ENCODE measurements at places on chromosomes 13 and 19.
A peak's percentile ranks its signal among the peaks of the same experiment; 100 is the strongest.

DNA sequence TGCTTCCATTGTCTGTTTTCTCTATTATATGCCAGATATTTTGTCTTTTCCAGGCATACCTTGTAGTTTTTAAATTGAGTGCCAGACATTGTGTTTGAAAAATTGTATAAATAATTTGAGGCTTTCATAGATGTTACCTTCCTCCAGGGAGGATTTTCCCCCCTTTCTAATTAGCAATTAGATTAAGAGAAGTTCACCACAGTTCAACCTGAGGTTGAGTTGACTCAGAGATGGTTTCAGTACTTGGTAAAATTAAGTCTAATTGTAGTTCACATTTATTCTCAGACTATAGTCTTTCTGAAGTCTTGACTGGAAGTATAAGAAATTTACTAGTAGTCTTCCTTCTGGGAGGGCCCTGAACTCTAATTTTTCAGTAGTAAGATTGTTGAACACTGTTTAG is 104.1 kb upstream of the SCEL start:
- H3K4me3 ChIP-seq: no peak overlapping the region
- H3K4me1 ChIP-seq: no peaks in the 10 kb centered on the region
- no peaks in the 10 kb centered on the region for H3K27me3 ChIP-seq
- no peak overlapping the region for H3K27ac ChIP-seq

DNA sequence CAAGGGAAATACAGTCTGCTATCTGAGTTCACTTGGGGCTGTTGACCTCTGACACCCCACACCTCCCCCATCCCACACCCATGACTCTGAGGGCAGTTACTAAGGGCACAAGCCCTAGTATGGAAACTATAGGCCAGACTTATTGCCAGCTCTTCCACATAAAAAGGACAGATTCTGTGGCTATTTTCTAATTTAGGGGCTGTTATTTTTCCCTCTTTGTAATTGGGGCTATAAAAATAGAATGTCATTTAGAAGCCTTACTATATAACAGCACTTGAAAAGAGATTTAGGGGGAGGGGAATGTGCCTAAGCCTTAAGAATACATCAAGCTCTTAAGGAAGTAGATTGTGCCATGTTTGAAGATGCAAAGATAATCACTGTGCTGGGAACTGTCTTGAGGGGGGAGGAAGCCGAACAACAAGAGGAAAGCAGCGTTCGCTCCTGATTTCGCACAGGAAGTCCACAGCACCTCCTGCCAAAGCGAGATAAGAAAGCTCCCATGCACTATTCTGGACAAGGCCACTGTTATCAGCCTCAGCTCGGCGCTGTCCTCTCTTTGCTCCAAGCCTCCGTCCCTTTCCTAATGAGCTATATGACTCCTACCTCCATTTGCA is 86.6 kb downstream of the FLT1 start:
- no peaks in the 10 kb centered on the region for H3K36me3 ChIP-seq
- no peak overlapping the region for H3K4me3 ChIP-seq

GRCh38 chr13:26011996-26012821 is 39.6 kb downstream of the SHISA2 start:
- no peaks in the 10 kb centered on the region for H3K36me3 ChIP-seq
- no peaks in the 10 kb centered on the region for H3K4me1 ChIP-seq
- no peak overlapping the region for H3K4me3 ChIP-seq
- DNase-seq: peak; percentile 31
- no peaks in the 10 kb centered on the region for H3K27me3 ChIP-seq

- no peak overlapping the region for H3K4me3 ChIP-seq
- H3K27me3 ChIP-seq: no peaks in the 10 kb centered on the region
- no peaks in the 10 kb centered on the region for H3K36me3 ChIP-seq
- DNase-seq: peak; percentile 28
- peaks cover 4% of the 10 kb centered on the region for H3K4me1 ChIP-seq
These were observed 1.5 kb upstream of the TFDP1 start for GRCh38 chr13:113582841-113583631.

DNA sequence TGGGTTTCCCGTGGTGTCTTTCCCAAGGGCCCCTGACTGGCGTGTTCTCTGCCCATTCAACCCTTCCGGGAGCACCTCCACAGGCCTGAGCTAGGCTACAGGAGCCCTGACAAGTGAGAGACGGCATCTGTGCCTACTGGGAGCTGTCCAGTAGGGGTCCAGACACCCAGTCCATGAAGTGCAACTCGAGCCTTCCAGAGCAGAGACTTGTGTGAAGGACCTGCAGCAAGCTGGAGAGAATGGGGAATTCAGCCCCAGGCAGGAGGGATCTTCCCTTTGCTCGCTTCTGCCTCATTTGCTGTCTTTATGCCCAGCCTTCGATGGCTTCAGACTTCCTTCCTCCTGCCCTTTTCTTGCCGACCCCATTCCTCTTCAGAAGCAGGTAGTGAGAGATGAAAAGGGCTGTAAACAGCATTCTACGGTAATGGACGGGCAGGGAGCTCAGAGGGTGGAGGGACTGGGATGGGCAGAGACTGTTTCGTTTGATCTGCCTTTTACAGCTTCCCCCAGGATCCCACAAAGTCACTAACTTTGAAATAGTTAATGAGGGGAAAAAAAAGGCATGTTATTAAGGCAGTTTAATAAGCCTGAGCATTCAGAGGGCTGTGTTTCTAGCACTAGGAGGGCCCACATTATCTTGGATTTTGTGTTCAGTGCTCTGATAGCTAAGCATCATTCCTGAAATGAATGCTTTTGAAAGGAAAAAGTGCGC is 327.6 kb downstream of the FGF9 start:
- DNase-seq: no peak
- H3K36me3 ChIP-seq: no peaks in the 10 kb centered on the region
- no peak overlapping the region for H3K4me3 ChIP-seq
- no peaks in the 10 kb centered on the region for H3K27me3 ChIP-seq

DNA sequence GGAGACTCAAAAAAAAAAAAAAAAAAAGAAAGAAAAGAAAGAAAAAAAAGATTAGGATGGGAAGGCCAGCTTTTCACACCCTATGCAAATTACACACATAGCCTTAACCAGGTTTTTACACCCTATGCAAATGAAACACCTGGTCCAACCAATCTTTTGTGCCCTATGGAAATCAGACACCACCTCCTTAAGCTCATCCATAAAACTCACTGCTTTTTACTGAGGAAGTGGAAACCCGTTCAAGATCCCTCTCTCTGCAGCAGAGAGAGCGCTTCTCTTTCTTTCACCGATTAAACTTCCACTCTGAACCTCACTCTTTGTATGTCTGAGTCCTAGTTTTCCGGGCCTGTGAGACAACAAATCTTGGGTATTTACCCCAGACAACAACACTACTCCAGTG is 25.3 kb upstream of the HOMER3 start:
- H3K4me3 ChIP-seq: no peak overlapping the region
- H3K4me1 ChIP-seq: no peaks in the 10 kb centered on the region

- no peak overlapping the region for H3K4me3 ChIP-seq
- no peak for DNase-seq
- peaks cover 3% of the 10 kb centered on the region for H3K4me1 ChIP-seq
- no peaks in the 10 kb centered on the region for H3K27me3 ChIP-seq
These were observed 34.5 kb upstream of the MRI1 start for GRCh38 chr19:13729859-13730258.

DNA sequence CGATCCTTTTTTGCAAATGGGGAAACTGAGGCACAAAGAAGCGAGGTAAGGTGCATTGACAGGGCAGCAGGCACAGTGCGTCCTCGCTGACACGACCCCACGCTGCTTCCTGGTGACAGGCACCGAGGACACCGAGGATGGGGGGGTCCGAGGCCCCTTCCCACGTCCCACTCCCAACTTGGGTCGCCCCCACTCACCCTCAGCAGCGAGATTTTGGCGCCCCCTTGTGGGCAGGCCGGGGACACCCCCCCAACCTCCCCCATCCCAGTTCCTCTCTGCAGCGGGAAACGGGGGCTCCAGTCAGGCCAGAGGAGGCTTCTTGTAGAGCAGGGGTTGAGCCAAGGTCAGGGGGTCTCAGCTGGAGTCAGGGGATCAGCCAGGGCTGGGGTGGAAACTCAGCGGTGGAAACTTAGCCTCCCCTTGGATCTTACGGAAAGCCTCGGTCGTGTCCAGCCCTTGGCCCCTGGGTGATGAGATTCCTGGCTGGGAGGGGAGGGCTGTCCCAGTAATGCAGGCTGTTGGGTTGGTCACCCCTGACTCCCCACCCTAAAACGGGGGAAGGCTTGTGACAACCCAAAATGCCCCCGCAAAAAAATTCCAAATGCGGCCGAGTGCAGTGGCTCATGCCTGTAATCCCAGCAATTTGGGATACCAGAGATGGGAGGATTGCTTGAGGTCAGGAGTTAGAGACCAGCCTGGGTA is 8.2 kb downstream of the SMIM24 start:
- DNase-seq: peak; percentile 62
- no peak overlapping the region for H3K4me3 ChIP-seq
- peaks cover 5% of the 10 kb centered on the region for H3K4me1 ChIP-seq

DNA sequence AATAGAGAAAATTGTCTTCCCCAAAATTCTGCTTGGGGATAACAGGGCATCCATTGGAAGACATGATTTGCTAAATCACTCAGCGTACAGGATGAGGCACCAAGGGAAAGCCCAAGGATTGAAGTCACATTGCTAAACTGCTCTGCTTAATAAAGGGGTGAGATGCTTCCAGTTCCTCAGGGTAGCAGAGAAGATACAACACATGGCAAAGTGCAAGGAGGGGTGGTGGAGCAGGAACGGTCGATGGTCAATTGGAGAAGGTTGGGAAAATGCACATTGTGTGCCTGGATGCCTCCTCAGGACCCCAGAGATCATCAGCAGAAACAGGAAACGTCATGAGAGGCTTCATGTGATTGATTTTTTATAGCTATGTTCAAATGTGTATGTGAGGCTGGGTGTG is 116.3 kb upstream of the SOX1 start:
- no peak for DNase-seq
- no peaks in the 10 kb centered on the region for H3K4me1 ChIP-seq
- no peak overlapping the region for H3K4me3 ChIP-seq
- no peak overlapping the region for H3K27ac ChIP-seq
- no peaks in the 10 kb centered on the region for H3K27me3 ChIP-seq
- no peaks in the 10 kb centered on the region for H3K36me3 ChIP-seq

DNA sequence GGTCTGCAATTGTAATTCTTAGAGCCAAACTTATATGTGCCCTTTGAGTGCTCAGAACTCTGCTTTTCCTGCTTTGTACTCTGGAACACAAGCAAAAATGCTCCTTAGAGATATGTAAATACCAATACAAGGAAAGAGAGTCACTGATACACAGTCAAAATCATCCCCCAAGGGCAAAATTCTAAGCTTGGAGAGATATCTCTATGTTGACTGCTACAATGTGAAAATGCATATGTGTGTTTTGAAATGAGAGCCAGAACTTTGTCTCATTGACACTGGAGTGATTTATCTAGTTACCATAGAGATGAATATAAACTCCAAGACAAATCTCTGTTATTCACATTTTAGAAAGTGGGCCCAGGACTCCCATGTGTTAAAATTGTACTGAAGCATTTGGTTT is 494.8 kb upstream of the SLITRK1 start:
- H3K27ac ChIP-seq: no peak overlapping the region
- no peaks in the 10 kb centered on the region for H3K27me3 ChIP-seq
- no peak for DNase-seq
- H3K36me3 ChIP-seq: no peaks in the 10 kb centered on the region
- no peak overlapping the region for H3K4me3 ChIP-seq
- no peaks in the 10 kb centered on the region for H3K4me1 ChIP-seq

GRCh38 chr19:50922317-50922853 is 11.2 kb upstream of the KLK4 start:
- no peaks in the 10 kb centered on the region for H3K36me3 ChIP-seq
- no peaks in the 10 kb centered on the region for H3K4me1 ChIP-seq
- H3K27me3 ChIP-seq: no peaks in the 10 kb centered on the region
- no peak overlapping the region for H3K4me3 ChIP-seq
- DNase-seq: peak; percentile 52

- no peaks in the 10 kb centered on the region for H3K27me3 ChIP-seq
- no peak overlapping the region for H3K27ac ChIP-seq
- H3K36me3 ChIP-seq: no peaks in the 10 kb centered on the region
- no peak for DNase-seq
These were observed 360.9 kb downstream of the FGF9 start for GRCh38 chr13:22031702-22032286.

- no peaks in the 10 kb centered on the region for H3K27me3 ChIP-seq
- no peaks in the 10 kb centered on the region for H3K4me1 ChIP-seq
- H3K4me3 ChIP-seq: no peak overlapping the region
- DNase-seq: no peak
These were observed 1149.8 kb upstream of the MIR17HG start for GRCh38 chr13:90197722-90198121.

GRCh38 chr13:66745307-66745706 is 484.8 kb downstream of the PCDH9 start:
- no peaks in the 10 kb centered on the region for H3K36me3 ChIP-seq
- H3K27me3 ChIP-seq: no peaks in the 10 kb centered on the region
- no peak overlapping the region for H3K27ac ChIP-seq

- H3K27ac ChIP-seq: no peak overlapping the region
- H3K4me1 ChIP-seq: peaks cover 6% of the 10 kb centered on the region
- no peaks in the 10 kb centered on the region for H3K36me3 ChIP-seq
- no peak overlapping the region for H3K4me3 ChIP-seq
- DNase-seq: no peak
These were observed 14.0 kb downstream of the B3GLCT start for GRCh38 chr13:31213651-31214289.

DNA sequence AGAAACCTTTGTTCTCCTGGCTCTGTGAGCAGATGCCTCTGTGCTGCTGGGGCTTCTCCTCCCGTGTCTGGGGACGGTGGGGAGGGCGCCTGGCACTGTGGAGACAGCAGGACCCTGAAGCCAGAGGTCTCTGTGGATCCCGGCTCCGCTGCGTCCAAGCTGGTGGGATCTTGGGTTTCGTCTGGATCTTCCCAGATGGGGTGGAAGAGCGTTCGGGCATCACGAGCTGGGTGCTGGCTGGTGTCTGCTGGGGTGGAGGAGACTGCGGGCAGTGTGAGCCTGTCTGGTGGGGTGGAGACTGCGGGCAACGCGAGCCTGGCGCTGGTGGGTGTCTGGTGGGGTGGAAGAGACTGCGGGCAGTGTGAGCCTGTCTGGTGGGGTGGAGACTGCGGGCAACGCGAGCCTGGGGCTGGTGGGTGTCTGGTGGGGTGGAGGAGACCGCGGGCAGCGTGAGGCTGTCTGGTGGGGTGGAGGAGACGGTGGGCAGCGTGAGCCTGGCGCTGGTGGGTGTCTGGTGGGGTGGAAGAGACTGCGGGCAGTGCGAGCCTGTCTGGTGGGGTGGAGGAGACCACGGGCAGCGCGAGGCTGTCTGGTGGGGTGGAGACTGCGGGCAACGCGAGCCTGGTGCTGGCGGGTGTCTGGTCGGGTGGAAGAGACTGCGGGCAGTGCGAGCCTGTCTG is 5.6 kb downstream of the TEX29 start:
- H3K27me3 ChIP-seq: no peaks in the 10 kb centered on the region
- DNase-seq: no peak
- no peak overlapping the region for H3K27ac ChIP-seq
- H3K36me3 ChIP-seq: no peaks in the 10 kb centered on the region

DNA sequence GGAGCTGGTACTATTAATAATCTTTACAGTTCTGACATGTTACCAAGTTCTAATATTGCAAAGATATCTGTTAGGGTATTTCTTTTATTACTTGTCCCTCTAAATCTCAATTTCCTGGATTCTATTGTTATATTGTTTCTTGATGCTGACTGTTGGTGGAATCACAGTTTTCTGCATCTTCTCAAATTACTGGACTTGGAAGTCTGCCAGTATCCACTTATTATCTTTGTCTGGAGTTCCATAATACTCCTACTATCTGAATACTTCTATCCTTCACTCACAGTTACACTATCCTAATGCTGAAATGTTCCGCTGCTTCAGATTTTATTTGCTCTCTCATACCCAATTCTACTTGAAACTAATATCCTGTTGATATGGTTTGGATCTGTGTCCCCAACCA is 1985.7 kb upstream of the PRR20A start:
- no peak for DNase-seq
- H3K4me1 ChIP-seq: no peaks in the 10 kb centered on the region
- no peak overlapping the region for H3K27ac ChIP-seq
- H3K4me3 ChIP-seq: no peak overlapping the region
- no peaks in the 10 kb centered on the region for H3K27me3 ChIP-seq
- no peaks in the 10 kb centered on the region for H3K36me3 ChIP-seq

Data from ovary (tissue), 10 donors.